Midbrain (tissue), 1 donor: ENCODE measurements at places on chromosomes 3 and 15.

DNA sequence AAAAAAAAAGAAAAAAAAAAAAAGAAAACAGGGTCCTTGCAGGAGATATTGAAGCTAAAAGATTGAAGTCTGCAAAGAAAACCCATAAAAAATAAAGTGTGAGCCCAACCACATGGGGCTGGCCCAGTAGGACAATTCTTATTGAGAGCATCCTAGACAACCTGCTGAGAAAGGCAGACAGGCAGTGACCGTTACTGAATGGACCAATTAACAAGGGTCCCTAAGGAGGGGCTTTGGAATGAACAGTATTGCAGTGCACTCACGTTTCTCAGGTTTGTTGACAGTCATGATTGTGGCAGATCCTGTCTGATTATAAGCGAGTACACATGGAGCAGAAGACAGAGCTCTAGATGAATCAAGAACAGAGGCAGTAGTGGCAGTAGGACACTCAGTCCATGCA lies 168.6 kb downstream of the LSAMP start:
- no peak for DNase-seq

- DNase-seq, result no peak
Observed at GRCh38 chr3:32100465-32100864, 6.0 kb upstream of the GPD1L start.

DNA sequence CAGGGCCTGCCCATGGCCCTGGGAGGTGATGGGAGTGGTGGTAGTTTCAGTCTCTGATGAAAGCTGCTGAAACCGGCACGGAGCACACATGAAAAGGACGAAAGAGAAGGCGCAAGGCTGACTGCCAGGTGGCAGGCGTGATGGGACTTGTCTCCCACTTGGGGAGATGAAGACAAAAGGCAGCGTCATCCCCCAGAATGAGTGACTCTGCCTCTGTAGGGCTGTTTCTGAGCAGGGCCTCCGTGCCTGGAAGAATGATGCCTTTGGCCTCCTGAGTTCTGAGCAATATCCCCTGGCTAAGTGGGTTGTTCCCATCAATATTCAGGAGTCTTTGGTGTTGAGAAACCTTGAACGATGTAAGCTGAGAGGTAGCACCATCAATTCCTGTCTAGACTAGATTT lies 237.8 kb downstream of the OPA1 start:
- peak; percentile 54 for DNase-seq

- DNase-seq, result no peak
Observed at GRCh38 chr15:92455271-92455670, 61.6 kb downstream of the ST8SIA2 start.

DNA sequence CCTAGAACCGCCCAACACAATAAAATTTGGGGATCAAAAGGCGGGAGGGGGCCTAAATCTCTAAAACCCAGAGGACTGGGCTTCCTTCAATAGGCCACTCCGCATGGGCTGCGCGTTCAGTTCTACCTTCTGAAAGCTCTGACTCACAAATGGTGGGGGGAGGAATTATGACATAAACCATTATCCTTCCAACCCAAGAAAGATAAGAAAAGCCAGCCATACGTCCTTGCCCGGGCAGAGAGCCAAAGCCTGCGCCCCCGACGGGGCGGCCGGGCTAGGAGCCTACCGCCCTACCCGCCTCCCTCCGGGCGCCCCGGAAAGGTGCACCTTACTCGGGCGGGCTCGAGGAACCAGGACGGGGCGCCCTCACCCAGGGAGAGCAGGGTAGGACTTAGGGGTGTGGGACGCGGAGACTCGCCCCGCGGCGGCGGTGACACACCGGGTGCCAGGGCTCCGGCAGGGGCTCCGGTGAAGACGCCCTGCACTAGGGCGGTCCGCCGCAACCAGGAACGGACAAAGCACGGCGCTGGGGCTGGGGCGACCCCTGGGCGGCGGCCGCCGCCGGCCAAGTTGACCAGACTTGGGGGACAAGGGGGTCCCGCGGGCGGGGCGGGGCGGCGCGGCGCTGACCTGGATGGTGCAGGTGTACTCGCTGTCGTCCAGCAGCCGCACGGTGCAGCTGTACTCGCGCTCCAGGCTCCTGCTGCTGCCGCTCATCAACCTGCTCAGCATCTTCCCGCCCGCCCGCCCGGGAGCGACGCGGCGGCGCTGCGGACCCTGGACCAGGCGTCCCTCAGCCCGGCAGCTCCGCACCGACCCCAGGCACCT lies 534 bp downstream of the FRMD5 start:
- DNase-seq, result peak; percentile 54

GRCh38 chr15:80931191-80931590 lies 58.4 kb downstream of the MESD start:
- DNase-seq, result no peak

- no peak for DNase-seq
Observed at GRCh38 chr3:166634091-166634746, 745.9 kb downstream of the ZBBX start.
